ENCODE measurements at places on chromosomes 4 and X. TPM values are rescaled to one million over a fixed set of nuclear protein-coding genes. Genes with fewer than 3 reads are reported as not detected.

- H3K27ac ChIP-seq: no peak overlapping the region
- no peak for DNase-seq
- no peaks in the 10 kb centered on the region for H3K27me3 ChIP-seq
- no peaks in the 10 kb centered on the region for H3K4me1 ChIP-seq
Observed at GRCh38 chr4:105644257-105644656, 64.2 kb downstream of the INTS12 start.

DNA sequence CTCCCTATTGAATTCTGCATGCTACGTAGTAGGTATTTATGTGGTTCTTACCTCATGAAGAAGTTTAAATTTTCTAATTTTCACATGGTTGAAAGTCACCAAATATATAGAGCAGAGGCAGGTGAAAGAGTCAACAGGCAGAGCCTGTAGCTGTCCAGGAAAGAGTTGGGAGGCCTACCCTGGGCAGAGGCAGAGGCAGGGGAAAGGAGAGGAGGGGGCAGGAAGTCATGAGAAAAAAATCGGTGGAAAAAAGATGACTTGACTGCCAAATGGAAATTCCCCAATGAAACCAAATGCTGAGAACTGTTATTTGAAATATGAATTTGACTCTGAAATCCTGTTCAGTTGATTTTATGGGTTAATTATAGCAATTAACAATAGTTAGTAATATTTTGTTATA lies 23.1 kb upstream of the GPR34 start:
- H3K27ac ChIP-seq: no peak overlapping the region
- H3K36me3 ChIP-seq: no peaks in the 10 kb centered on the region
- no peaks in the 10 kb centered on the region for H3K27me3 ChIP-seq
- no peak for DNase-seq

GRCh38 chr4:30723201-30723955 lies 3.2 kb downstream of the PCDH7 start:
- no peak overlapping the region for H3K27ac ChIP-seq
- no peak for DNase-seq
- peak overlapping the region; percentile 47 for H3K4me3 ChIP-seq
- H3K36me3 ChIP-seq: no peaks in the 10 kb centered on the region
- H3K4me1 ChIP-seq: peaks cover 29% of the 10 kb centered on the region

MND1 gene
- 10.3 TPM for polyA plus RNA-seq

DNA sequence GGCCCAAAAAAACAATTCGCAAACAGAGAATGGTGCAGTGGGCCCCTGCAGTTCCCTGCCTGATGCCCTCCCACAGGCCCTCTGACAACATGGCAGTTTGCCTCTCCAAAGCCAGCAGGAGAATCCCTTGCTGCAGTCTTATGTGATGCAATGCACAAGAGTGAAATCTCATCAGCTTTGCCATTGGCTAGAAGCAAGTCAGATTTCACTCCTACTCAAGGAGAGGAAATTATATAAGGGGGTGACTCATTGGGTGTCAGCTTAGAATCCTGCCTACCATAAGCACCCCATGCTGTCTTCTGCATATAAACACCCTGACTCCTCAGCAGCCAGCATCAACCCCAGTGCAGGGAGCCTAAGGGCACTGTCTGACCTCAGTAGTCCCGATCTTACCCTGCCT lies 157.3 kb upstream of the LDB2 start:
- H3K36me3 ChIP-seq: no peaks in the 10 kb centered on the region
- no peak overlapping the region for H3K4me3 ChIP-seq
- DNase-seq: no peak
- H3K4me1 ChIP-seq: no peaks in the 10 kb centered on the region
- no peaks in the 10 kb centered on the region for H3K27me3 ChIP-seq
- H3K27ac ChIP-seq: no peak overlapping the region

DNA sequence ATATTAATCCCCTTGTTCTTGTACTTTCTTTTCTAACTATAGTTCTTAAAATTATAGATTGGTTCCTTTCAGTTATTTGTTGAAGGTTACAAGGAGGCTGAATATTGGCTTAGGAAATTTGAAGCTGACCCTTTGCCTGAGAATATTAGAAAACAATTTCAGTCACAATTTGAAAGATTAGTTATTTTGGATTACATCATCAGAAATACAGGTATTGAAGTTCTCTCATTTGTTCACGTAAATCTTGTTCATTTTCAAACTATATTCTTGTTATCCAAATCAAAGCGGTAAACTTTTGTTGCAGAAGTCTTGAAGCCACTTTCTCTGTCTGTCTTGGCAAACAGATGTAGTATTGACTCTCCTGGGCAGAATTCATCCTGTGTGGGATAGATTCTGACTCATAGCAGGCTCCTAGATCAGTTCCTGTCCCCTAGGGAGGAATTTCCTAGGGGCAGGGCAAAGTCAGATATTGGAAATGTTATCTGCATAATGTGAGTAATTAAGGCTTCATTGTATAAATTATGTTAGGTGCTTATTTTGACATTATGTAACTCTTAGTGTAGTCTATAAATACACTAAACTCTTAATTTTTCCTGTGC lies 25.2 kb downstream of the PI4K2B start:
- H3K36me3 ChIP-seq: peaks cover 63% of the 10 kb centered on the region
- no peaks in the 10 kb centered on the region for H3K4me1 ChIP-seq
- no peaks in the 10 kb centered on the region for H3K27me3 ChIP-seq
- H3K4me3 ChIP-seq: no peak overlapping the region
- no peak for DNase-seq

PPP4R3C gene
- not detected for polyA plus RNA-seq

SMPX gene
- polyA plus RNA-seq: 3.6 TPM

PHEX gene
- polyA plus RNA-seq: 10.2 TPM

DNA sequence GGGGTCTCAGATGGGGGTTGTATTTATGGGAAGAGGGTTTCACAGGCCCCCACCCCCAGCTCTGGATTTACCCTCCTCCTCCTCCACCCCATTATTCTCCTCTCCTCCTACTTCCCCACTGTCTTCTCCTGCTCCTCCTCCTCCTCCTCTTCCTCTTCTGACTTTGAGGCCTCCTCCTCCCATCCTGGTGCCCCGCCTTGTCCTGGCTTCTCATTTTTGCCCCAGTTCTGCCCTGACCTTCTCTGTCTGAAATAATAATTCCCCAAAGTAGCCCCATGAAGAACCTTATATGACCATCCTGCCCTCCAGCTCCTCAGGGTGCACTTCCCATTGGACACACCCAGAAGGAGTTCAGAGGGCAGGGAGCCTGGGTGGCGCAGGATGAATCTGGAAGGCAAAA lies 351.4 kb upstream of the GATB start:
- H3K27ac ChIP-seq: no peak overlapping the region
- H3K4me3 ChIP-seq: no peak overlapping the region
- no peaks in the 10 kb centered on the region for H3K36me3 ChIP-seq
- peaks cover 4% of the 10 kb centered on the region for H3K4me1 ChIP-seq
- H3K27me3 ChIP-seq: no peaks in the 10 kb centered on the region

GRCh38 chrX:115427861-115428410 lies 133.0 kb upstream of the PLS3 start:
- no peaks in the 10 kb centered on the region for H3K4me1 ChIP-seq
- H3K4me3 ChIP-seq: no peak overlapping the region
- H3K36me3 ChIP-seq: no peaks in the 10 kb centered on the region
- DNase-seq: no peak
- H3K27ac ChIP-seq: no peak overlapping the region

DNA sequence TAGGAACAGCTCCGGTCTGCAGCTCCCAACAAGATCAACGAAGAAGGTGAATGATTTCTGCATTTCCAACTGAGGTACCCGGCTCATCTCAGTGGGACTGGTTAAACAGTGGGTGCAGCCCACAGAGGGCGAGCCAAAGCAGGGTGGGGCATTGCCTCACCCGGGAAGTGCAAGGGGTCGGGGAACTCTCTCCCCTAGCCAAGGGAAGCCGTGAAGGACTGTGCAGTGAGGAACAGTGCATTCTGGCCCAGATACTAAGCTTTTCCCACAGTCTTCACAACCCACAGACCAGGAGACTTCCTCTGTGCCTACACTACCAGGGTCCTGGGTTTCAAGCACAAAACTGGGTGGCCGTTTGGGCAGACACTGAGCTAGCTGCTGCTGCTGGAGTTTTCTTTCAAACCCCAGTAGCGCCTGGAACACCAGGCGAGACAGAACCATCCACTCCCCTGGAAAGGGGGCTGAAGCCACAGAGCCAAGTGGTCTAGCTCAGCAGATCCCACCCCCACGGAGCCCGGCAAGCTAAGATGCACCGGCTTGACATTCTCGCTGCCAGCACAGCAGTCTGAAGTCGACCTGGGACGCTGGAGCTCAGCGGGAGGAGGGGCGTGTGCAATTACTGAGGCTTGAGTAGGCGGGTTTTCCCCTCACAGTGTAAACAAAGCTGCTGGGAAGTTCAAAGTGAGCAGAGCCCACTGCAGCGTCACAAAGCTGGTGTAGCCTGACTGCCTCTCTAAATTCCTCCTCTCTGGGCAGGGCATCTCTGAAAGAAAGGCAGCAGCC lies 84.6 kb downstream of the THOC2 start:
- no peaks in the 10 kb centered on the region for H3K36me3 ChIP-seq
- no peaks in the 10 kb centered on the region for H3K4me1 ChIP-seq
- no peak overlapping the region for H3K27ac ChIP-seq

ATP2B3 gene
- polyA plus RNA-seq: 0.17 TPM

GRCh38 chr4:184284742-184285141 lies 67.1 kb upstream of the ENPP6 start:
- no peak overlapping the region for H3K4me3 ChIP-seq
- H3K27me3 ChIP-seq: no peaks in the 10 kb centered on the region
- H3K36me3 ChIP-seq: no peaks in the 10 kb centered on the region
- peaks cover 34% of the 10 kb centered on the region for H3K4me1 ChIP-seq

GRCh38 chr4:26140150-26140898 lies 180.5 kb upstream of the RBPJ start:
- H3K36me3 ChIP-seq: no peaks in the 10 kb centered on the region
- H3K4me3 ChIP-seq: no peak overlapping the region
- no peak for DNase-seq
- no peaks in the 10 kb centered on the region for H3K27me3 ChIP-seq
- H3K4me1 ChIP-seq: peaks cover 2% of the 10 kb centered on the region

- DNase-seq: no peak
- H3K4me3 ChIP-seq: no peak overlapping the region
- no peak overlapping the region for H3K27ac ChIP-seq
- H3K27me3 ChIP-seq: no peaks in the 10 kb centered on the region
- H3K36me3 ChIP-seq: no peaks in the 10 kb centered on the region
Observed at GRCh38 chrX:38991656-38992440, 190.6 kb downstream of the MID1IP1 start.

EGFL6 gene
- polyA plus RNA-seq: 83.8 TPM

DNA sequence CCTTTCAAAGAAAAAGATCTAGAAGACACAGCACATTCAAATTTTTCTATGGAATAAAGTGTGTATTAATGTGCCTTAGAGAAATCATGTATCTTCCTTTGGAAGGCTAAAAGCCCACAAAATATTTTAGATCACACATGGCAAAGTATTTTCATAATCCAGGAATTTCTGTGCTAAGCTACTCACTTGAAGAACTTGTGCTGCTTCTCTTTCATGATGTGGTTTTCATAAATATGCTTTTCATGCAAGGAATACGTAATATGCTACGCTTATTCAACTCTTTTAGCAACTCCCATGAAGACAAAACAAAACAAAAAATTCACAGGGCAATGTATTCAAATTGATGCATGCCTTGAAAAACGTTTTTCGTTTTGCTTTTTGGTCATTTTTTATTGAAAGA lies 125.6 kb downstream of the ARHGAP24 start:
- no peaks in the 10 kb centered on the region for H3K36me3 ChIP-seq
- DNase-seq: no peak
- no peaks in the 10 kb centered on the region for H3K27me3 ChIP-seq

DNA sequence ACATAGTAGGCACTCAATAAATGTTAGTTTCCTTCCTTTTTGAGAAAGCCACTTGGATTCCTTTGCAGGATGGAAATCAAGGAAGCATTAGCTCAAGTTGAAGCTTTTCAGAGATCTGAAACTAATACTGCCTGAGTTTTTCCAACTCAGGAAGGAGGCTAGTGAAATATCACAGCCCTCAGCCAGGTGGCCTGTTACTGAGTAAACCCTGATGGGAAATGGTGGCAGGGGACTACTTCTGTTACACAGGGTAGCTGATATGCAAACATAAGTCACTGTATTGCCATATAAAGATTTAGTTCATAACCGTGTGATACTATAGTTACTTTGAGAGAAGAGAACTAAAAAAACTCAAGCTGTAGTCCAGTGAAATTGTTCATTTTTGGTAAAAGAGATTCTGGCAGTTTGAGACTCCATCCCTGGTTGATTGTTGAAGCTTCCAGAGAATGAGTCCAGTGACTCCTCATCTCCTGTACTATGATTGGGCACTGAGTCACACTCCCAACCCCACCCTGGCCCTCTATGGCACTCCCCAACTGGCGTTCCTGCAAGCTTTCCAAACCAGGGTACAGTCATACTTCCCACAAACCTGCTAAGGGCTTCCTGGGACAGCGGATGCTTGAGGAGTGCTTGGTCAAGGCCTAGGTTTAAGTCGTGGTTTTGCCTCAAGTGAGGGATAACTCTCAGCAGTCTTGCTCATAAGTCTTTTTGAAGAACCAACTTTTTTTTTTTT lies 81.8 kb downstream of the MID1IP1 start:
- H3K27me3 ChIP-seq: no peaks in the 10 kb centered on the region
- DNase-seq: no peak
- H3K4me3 ChIP-seq: no peak overlapping the region
- H3K36me3 ChIP-seq: no peaks in the 10 kb centered on the region
- no peaks in the 10 kb centered on the region for H3K4me1 ChIP-seq

DNA sequence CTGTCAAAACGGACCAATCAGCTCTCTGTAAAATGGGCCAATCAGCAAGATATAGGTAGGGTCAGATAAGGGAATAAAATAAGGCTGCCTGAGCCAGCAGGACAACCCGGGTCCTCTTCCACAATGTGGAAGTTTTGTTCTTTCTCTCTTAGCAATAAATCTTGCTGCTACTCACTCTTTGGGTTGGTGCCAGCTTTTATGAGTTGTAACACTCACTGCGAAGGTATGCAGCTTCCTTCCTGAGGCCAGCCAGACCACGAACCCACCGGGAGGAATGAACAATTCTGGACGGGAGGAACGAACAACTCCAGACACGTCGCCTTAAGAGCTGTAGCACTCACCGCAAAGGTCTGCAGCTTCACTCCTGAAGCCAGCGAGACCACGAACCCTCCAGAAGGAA lies 287.8 kb downstream of the RAPGEF2 start:
- H3K36me3 ChIP-seq: no peaks in the 10 kb centered on the region
- no peak overlapping the region for H3K27ac ChIP-seq
- H3K4me1 ChIP-seq: no peaks in the 10 kb centered on the region
- DNase-seq: no peak

GRCh38 chrX:151921866-151922265 lies 9.2 kb downstream of the MAGEA4 start:
- DNase-seq: no peak
- H3K4me3 ChIP-seq: no peak overlapping the region
- H3K27ac ChIP-seq: no peak overlapping the region
- no peaks in the 10 kb centered on the region for H3K4me1 ChIP-seq

- no peaks in the 10 kb centered on the region for H3K4me1 ChIP-seq
- no peak for DNase-seq
- H3K27ac ChIP-seq: no peak overlapping the region
- no peaks in the 10 kb centered on the region for H3K36me3 ChIP-seq
Observed at GRCh38 chrX:130296743-130297142, 28.0 kb upstream of the ZNF280C start.

AADAT gene
- 52.6 TPM for polyA plus RNA-seq

Data from left lung (tissue), 14 donors.